Central memory CD8-positive, alpha-beta T cell (primary cell): ENCODE measurements at places on chromosomes 2 and 18.
A peak's percentile ranks its signal among the peaks of the same experiment; 100 is the strongest.

GRCh38 chr2:219274361-219274921 lies 4.7 kb upstream of the DNAJB2 start:
- no peak for DNase-seq

DNA sequence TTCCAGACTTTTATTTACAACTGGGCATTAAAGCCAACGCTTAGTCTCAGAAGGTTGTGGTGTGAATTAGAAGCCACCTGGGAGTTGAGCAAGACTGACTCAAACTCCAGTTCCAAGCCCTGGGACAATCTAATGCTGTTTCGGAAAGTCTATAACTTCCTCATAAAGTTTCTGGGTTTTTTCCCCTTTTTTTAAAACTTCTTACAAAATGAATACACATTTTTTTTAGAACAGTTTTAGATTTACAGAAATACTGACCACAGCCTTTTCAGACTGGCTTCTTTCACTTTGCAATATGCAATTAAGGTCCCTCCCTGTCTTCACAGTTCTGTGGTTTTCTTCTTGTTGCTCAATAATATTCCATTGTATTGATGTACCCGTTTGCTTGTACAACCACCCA lies 115.9 kb upstream of the TWIST2 start:
- no peak for DNase-seq

DNA sequence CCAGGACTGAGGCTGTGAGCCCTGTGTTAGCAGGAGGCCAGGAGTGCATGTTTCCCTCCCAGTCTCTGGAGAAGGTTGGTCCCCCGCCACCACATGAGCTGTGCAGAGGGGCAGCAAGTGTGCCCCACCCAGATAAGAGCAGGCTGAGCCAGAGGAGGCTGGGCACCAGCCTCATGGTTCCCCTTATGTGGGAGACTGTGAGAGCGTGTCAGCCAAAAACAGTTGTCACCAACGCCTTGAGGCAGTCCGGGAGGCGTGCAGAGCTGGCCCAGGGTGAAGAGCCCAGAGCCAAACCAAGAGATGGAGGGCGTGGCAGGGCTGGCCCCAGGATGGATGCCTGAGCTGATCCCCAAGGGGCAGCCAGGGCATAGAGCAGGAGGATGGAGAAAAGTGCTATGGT lies 128.7 kb upstream of the GLI2 start:
- no peak for DNase-seq

- DNase-seq = no peak
These were observed 283.6 kb downstream of the CYP26B1 start for GRCh38 chr2:71864085-71864484.

GRCh38 chr2:31401580-31401979 lies 13.0 kb downstream of the XDH start:
- no peak for DNase-seq

- peak; percentile 21 for DNase-seq
These were observed 4.9 kb downstream of the UCN start for GRCh38 chr2:27303093-27304025.

DNA sequence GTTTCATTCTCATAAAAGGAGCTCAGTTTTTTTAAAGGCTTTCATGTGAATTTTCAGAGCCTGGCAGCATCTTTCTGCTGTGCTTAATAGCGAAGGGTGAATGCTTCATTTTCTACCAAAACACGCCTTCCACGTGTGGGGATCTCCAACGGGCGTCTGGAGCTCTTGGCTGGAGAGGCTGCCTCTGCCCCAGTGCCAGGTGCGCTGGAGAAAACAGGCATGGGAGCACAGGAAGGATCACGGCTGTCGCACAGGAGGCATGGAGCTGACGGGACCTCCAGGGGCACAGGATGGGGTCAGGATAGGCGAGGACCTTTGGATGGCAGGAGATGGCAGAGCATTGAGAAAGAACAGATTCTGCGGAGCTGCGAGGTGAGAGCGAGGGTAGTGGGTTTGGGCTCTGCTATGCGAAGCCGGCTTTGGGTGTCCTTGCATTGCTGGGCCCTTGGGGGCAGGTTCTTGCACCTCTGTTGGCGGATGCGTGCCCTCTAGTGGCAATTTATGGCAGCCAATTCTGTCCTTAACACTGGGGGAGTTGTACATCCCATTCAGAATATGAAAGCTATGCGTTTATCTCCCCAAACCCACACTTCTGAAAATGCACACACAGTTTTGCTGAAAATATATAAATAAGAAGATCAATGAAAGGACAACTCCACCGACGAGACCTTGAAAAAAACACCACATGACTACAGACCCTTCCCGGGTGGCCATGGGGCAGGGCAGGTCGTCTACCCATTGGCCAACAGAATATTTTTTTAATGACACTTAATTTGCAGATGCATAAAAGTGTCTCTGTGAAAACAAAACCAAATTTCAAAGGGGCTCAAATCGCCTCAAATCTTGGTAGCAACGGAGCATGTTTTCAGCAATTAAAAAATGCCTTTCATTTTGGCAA lies 90.4 kb upstream of the SLC35G4 start:
- DNase-seq = no peak

DNA sequence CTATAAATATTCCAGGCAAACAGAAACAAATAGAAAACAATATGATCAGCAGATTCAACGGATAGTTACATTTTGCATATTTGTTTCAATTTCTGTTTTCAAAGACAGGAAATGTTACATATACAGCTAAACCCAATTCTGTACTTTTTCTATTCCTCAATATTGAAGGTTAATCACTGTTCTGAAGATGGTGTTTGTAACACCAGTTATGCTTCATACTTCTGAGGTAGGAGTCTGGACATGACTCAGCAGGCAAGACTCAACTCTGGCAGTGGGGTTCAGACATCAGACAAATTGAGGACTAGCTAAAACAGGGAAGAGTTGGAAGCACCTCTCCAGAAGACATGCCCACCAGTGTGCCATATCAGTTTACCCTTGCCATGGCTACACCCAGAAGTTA lies 16.6 kb downstream of the SERPINB13 start:
- no peak for DNase-seq

- DNase-seq = no peak
These were observed 121.3 kb downstream of the FMNL2 start for GRCh38 chr2:152456262-152456661.

DNA sequence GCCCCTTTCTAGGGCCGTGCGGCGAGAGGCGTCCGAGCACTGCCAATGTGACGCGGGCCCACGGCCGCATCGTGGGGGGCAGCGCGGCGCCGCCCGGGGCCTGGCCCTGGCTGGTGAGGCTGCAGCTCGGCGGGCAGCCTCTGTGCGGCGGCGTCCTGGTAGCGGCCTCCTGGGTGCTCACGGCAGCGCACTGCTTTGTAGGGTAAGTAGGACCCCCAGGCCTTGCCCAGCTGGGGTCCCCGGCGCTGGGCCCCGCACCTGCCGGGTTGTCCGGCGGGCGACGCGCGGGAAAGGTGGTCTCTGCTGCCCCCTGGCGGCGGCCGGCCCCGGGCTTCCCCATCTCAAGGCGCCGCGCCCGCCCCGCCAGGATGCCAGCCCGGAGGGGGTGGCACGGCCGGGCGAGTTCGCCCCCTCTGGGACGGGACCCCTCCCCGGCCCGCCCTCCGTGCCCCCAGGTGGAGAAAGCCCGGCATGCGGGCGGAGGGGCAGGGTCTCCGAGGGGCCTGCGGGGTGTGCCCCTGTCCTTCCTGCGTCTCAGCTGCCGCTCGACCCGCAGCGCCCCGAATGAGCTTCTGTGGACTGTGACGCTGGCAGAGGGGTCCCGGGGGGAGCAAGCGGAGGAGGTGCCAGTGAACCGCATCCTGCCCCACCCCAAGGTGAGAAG lies 1.9 kb downstream of the PRSS56 start:
- DNase-seq = peak; percentile 75

DNA sequence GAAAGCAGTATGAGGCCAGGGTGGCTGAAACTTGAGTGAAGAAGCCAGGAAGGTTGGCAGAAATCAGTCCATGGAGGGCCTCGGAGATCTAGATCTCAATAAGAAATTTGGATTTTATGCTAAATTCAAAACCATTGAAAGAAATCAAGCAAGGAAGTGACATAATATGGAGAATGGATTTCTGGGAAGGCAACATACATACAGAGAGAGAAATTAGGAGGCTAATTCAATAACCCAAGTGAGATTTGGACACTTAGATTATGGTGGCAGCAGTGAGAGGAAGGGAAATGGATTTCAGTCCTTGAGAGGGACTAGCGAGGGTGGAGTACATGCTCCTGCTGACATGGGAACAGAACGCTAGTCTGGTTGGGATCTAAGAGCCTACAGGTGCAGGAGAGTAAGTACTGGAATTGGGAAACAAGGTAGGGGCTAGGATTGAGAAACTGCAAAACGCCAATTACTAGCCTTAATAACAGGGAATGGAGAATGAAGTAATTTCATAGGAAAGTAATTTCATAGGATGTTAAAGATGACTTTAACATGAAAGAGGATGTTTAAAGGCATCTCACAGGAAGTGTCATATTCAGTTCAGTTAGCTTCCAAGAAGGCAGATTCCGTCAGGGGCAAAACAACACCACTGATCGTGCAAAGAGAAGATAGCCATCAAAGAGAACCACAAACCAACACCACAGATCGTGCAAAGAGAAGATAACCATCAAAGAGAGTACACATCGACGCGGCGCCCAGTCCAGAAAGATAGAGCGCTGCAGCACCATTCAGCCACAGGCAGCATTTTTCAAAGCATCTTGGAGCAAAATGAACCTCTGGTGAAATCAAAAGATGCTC lies 27.2 kb downstream of the CDKL4 start:
- peak; percentile 30 for DNase-seq

DNA sequence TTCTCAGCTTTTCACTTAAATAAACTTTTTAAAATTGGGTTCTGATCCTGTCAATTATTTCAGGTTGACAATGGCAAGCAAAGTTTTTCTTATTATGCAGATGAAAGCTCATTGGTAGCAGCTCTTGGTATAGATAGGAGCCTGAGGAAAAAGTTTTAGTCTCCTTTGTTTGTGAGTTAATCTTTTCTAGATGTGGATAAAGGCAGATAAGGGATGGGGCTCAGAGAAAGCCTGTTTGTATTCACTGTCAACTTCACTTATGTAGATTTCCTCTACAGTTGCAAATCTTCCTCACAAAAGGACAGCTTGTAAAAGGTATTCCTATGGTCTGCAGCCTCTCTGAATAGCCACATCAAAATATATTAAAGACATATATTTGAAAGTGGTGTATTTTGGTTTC lies 224.5 kb upstream of the SPOPL start:
- DNase-seq = no peak

- DNase-seq = no peak
These were observed 99.9 kb downstream of the RBBP8 start for GRCh38 chr18:23033056-23033455.

DNA sequence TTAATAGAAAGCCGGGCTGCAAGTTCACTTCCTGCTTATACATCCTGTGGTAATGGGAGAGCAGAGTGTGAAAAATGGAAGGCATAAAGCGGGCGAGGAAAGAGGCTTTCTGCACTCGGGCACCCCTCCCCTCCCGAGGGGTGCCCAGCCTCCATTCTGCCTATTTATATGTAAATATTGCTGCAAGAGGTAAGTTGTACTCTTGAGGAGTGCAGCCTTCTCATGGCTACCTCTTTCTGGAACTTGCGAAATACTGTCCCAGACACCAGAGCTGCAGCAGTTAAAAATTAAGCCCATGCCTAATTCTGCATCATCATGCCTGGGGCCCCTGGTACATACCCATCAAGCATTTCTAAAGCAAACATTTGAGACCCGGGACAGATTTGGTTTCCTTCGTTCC lies 156.0 kb downstream of the GBX2 start:
- DNase-seq = no peak

- no peak for DNase-seq
These were observed 7.9 kb downstream of the CABLES1 start for GRCh38 chr18:23143016-23143814.

- no peak for DNase-seq
These were observed 49.9 kb upstream of the RNU4ATAC start for GRCh38 chr2:121480826-121481225.

- DNase-seq = no peak
These were observed 60.8 kb downstream of the SLC66A2 start for GRCh38 chr18:79890674-79891073.

DNA sequence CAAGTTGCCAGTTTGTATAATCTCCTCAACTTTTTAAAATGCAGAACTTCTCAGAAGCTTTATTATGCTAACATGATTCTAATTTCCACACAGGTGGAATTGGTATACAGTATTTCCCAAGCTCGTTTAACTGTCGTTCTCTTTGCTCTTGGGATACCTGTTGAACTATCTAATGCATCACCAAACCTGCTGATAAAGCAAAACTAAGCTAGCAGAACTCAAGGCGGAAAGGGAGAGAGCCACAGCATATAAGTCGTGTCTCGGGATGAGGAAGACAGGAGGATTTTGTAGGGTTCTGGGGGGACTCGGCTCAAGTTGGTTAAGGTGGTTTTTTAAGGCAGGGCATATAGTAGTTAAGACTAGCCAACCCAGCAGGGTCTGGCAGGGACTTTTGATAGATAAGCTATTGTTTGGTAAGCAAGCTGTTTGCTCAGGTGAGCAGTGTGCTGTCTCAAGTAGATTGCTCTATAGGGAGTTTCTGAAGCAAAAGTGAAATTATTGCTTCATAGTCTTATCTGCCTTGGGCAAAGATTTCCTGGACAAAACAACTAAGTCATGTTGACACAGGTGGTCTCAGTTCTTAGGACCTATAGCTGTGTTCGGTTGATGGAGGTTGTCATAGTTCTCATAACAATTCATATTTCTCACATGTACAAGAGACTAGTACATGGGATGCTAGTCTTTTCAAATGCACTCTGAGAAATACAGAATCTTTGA lies 28.2 kb upstream of the CHRNA1 start:
- DNase-seq = no peak

DNA sequence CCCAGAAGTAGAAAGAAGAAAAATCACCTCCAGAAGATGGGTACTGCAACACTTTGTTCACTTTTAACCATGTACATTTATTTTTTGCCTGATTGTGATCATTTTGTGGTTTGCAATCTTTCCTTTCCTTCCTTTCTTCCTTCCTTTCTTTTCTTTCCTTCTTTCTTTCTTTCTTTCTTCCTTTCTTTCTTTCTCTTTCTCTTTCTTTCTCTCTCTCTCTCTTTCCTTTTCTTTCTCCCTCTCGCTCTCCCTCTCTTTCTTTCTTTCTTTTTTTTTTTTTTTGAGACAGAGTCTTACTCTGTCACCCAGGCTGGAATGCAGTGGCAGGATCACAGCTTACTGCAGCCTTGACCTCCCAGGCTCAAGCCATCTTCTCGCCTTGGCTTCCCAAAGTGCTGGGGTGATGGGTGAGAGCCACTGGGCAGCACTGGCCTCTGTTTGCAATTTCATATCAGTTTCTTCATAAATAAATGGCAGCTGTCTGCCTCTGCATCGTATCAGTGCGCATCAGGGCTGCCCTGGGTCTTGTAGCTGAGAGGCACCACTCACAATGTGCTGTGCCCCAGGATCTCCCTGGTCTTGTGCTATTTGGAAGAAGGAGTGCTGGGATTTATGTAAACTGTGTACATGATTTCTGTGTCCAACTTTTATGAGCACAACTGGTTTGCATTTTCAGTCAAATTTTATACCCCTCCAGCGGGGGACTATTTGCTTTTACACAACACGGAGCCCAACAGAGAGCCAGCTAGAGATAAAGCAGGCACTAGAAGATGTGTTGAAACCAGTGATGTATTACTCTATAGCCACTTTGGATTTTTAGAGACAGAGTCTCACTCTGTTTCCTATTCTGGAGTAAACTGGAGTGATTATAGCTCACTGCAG lies 6.9 kb upstream of the LIMS2 start:
- DNase-seq = no peak
